ENCODE measurements at places on chromosomes 5 and 9.

DNA sequence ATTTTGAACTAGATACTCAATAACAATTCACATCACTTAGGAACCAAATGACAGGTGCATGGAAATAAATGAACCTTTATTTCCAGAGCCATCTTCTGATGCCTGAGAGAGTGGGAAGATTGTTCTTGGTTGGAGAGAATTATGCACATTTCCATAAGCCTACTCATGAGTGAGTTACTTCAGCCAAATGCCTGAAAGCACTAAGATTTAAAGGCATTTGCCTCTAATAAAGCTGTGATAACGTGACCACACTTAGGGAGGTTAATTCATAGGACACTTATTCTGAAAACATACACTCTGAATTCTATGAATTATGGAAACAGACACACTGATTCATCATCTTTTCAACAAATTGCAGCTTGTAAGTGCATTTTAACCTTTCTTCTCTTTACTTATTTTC lies 40.0 kb downstream of the KCTD16 start:
- no peak for DNase-seq

DNA sequence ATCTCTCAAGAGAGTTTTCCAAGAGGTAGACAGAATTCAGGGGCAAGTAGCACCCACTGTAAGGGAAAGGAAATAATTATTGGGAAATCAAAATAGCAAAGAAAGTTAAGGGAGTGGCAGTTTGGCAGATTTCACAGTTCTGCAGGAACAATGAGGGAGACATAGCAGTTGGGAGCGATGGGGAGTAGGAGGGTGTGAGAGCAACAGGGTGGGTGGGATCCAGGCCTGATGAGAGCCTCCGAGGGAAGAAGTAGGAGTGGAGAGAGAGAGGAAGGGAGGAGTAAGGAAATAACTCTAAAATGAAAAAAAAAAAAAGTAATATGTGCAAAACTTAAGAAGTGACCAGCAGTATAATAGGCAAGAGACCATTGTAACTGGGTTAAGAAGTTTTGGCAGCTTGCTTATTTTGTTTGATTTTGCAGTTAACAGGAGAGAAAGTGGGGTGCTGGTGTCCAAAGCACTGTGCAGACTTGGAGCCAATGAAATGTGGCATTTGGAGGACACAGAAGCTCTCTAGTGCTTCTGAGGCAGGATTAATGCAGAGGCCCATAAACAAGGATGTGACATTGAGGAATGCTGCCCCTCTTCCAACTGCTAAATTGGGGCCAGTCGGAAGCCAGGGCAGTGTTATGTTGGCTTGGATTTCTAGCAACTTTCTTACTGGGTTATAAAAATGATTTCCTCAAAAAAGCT lies 10.2 kb downstream of the TNFAIP8 start:
- DNase-seq, result no peak

- no peak for DNase-seq
These were observed 16.6 kb upstream of the KCNMB1 start for GRCh38 chr5:170405817-170406216.

DNA sequence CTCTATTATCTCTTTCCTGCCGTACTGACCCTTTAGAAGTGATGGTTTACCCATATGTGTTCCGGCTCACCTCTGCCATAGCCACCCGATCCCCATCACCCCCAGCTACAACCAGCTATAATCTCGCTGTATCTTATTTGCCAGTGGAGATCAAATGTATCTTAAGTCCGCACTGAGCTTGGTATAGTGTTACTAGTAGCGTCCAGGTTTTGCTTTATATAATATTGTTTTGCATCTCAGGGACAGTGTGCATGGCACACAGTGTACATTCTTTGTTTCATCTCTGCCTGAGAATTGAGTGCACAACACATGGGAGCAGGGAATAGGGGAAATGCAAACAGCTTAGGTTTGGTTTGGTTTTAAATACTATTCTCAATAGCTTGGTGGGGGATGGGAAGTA lies 135.8 kb upstream of the SNX2 start:
- no peak for DNase-seq

GRCh38 chr5:167509076-167509475 lies 782.4 kb upstream of the WWC1 start:
- no peak for DNase-seq

GRCh38 chr5:97455996-97456395 lies 272.9 kb upstream of the RIOK2 start:
- no peak for DNase-seq

GRCh38 chr9:120109242-120109641 lies 470.7 kb downstream of the CDK5RAP2 start:
- DNase-seq, result no peak

- DNase-seq, result no peak
These were observed 18.4 kb downstream of the OGN start for GRCh38 chr9:92385953-92386352.

GRCh38 chr9:93463638-93464248 lies 10.4 kb upstream of the FAM120AOS start:
- DNase-seq, result no peak

- no peak for DNase-seq
These were observed 2053.1 kb downstream of the EFNA5 start for GRCh38 chr5:105617436-105618215.

DNA sequence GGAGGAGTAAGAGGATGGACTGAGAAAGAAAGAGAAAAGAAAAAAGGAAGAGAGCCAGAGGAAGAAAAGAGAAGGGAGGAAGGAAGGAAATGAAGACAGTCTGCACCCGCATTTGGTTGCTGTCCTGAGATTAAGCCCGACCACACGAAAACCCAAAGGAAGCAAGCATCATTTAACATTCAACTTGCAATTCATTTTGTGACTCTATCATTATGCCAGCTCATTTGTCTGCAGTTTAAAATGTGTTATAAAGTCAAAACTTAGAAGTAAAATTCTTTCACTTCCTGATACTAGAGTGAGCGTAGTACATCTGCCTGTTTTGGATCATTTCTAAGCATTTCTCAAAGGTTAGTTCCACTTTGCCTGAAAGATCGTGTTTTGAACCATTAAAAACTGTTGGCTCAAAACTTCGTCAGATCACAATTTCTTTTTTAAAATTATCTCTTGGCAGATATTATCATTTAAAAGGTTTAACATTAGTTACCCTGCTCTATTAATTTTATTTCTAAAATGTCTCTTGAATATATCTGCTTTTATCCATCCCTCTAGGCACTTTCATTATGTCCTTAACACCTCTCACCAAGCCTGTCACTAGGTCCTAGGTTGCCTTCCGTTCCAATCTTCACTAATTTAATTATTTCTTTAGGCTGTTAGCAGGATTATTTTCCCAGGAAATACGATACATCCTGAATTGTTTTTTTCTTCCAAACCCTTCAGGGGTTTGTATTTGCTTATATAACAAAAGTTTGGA lies 240.9 kb downstream of the TLE4 start:
- DNase-seq, result no peak

GRCh38 chr9:73183428-73183827 lies 31.8 kb downstream of the ANXA1 start:
- no peak for DNase-seq
